Gastrocnemius medialis (tissue), 4 donors: ENCODE measurements at places on chromosomes 11 and 22.
A peak's percentile ranks its signal among the peaks of the same experiment; 100 is the strongest.

DNA sequence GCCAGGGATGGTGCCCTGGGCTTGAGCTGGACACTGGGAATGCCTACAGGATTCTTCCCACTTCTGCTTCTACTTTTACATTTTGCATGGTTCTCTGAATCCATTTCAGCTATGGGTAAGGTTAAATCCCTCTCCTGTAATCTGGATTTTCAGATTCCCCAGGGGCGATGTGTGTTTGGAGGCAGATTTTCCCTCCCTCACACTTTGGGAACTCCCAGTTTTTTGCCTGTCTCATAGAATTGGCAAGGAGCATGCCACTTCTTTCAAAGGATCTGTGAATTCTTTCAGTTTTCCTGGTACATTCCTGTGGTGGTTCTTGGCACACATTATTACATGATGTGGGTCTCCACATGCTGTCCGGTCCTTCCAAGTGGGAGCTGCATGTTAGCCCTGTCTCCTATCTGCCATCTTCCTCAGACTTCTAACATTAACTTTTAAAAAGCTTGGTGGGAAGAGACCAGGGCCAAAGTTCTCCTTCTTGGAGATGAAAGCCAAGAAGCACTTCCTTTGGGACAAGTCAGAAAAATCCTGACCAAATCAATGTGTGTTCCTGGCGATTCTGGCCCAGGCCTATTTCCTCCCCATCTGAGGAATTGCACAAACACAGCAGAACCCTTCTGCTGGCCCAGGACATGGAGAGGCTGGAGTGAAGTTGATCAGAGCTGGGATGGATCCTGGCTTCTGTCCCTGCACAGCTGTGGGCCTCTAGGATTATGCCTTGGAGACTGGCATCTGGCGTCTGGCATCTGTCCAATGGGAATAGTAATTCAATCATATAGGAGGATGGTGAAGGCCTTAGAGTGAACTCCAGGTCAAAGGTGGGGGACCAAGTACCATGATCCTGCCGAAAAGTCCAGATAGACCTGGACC is 5.4 kb upstream of the APOL2 start:
- H3K36me3 ChIP-seq: no peaks in the 10 kb centered on the region
- peak; percentile 50 for DNase-seq
- no peak overlapping the region for H3K4me3 ChIP-seq

- H3K4me3 ChIP-seq: no peak overlapping the region
- no peak overlapping the region for H3K27ac ChIP-seq
- no peak for DNase-seq
- peaks cover 3% of the 10 kb centered on the region for H3K27me3 ChIP-seq
- no peaks in the 10 kb centered on the region for H3K36me3 ChIP-seq
Observed at GRCh38 chr11:70036971-70037882, 40.9 kb upstream of the ANO1 start.

DNA sequence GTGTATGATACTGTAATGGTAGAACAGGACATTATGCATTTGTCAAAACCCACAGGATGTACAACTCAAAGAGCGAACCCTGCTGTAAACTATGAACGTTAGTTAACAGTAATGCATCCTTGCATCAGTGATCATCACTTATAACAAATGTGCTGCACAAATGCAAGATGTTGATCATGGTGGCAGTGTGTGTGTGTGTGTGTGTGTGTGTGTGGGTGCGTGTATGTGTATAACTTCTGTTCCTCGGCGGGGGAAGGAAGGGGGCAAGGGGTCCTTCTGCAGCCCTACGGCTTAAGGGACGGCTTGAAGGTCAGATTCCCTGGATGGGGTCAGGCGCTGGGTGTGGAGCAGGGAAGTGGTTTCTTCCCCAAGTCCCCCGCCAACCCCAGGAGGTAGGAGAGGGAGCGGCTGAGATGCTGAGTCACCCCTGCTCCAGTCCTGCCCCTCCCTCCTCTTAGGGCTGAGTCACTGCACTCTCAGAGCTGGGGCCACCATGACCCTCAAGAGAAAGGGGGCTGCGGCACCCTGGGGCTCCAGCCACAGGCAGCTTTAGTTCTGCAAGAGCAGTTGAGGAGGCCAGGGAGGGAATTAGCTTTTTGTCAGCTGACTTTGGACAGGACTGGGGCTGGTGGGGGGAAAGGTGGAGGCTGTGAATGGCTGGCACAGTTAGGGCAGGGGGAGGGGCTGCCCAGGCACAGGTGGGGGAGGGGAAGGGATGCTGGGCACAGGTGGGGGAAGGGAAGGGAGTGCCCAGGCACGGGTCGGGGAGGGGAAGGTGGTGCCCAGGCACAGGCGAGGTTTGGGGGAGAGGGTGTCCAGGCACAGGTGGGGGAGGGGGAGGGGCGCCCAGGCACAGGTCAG is 8.8 kb upstream of the CTSD start:
- H3K27me3 ChIP-seq: no peaks in the 10 kb centered on the region
- no peaks in the 10 kb centered on the region for H3K36me3 ChIP-seq
- no peak overlapping the region for H3K4me3 ChIP-seq

GRCh38 chr22:28822930-28823551 is 22.7 kb upstream of the XBP1 start:
- no peak overlapping the region for H3K4me3 ChIP-seq
- H3K27me3 ChIP-seq: no peaks in the 10 kb centered on the region
- H3K36me3 ChIP-seq: no peaks in the 10 kb centered on the region

- no peaks in the 10 kb centered on the region for H3K36me3 ChIP-seq
- H3K4me3 ChIP-seq: no peak overlapping the region
- no peak overlapping the region for H3K27ac ChIP-seq
- DNase-seq: no peak
Observed at GRCh38 chr11:75380716-75381420, 18.4 kb upstream of the RPS3 start.

DNA sequence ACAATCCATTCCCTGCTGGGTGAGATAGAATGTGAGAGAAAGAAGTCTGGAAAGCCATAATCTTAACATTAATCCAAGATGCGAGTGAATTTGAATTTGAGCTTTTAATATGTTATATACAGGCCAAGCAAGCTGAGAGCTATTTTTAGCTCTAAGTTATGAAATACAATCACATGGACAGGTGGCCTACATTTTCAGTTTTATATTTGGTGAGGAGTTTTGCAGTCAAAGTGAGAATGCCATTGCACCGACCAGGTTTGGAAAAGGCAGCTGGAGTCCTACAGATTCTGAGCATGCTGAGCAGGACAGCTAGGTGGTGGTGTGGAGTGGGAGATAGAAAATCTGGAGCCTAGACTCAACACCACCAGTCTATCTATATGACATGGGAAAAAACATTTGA is 12.0 kb downstream of the OR5B21 start:
- H3K27me3 ChIP-seq: no peaks in the 10 kb centered on the region
- peak; percentile 18 for DNase-seq
- peaks cover 33% of the 10 kb centered on the region for H3K4me1 ChIP-seq
- no peak overlapping the region for H3K4me3 ChIP-seq
- no peaks in the 10 kb centered on the region for H3K36me3 ChIP-seq
- H3K27ac ChIP-seq: peak overlapping the region; percentile 63

DNA sequence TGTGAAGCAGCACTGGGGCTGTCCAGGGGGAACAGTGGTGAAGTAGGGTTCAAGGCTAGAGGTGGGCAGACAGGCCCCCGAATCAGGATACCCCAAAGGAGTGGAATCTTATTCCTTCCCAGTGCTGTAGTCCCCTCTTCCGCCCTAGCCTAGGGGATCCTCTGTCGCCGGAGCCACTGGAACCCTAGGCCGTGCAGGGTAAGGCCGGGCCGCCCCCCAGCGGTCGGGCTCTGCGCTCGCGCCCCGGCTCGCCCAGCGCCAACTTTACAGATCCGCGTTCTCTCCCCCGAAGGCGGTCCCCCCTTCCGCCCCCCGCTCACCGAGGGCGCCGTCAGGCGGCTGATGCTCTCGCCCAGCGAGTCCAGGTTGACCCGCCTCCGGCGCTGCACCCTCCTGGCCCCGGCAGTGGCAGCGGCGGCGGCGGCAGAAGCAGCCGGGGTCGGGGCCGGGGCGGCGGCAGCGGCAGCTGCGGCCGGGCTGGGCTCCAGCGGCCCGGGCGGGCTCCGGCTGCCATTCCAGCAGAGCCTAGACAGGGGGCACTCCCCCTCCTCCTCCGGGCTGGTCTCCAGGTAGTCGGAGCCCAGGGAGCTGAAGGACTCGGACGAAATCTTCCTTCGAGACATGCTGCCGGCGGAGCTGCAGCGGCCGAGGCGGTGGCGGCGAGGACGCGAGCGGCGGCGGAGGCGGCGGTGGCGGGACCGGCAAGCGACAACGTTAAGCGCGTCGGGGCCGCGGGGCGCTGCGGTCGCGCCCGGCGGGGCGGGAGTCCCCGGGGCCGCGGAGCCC is 650 bp downstream of the GUCY1A2 start:
- no peak for DNase-seq
- no peaks in the 10 kb centered on the region for H3K36me3 ChIP-seq
- H3K27me3 ChIP-seq: peaks cover 56% of the 10 kb centered on the region
- peak overlapping the region; percentile 53 for H3K4me3 ChIP-seq
- H3K4me1 ChIP-seq: peaks cover 8% of the 10 kb centered on the region

DNA sequence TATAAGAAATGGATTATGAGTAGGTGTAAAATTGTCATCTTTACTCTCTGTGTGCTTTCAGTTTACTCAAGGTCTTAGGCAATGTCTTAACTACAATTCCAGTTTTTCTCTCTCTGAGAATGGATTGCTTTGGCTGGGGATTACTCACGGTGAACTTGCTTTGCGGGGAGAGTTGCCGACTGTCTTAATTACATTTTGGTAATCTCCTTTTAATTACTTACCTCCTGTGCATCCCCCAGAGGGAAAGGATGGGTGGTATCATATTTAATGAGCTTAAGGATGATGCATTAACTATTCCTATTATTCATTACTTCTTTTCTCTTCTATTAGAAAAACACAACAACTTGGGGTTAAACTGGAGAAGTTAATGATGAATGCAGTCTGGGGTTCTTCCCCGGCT is 159.4 kb downstream of the MPPED1 start:
- H3K4me1 ChIP-seq: no peaks in the 10 kb centered on the region
- H3K27ac ChIP-seq: no peak overlapping the region
- DNase-seq: no peak
- H3K36me3 ChIP-seq: no peaks in the 10 kb centered on the region
- no peak overlapping the region for H3K4me3 ChIP-seq

- no peak overlapping the region for H3K27ac ChIP-seq
- H3K4me3 ChIP-seq: no peak overlapping the region
- no peaks in the 10 kb centered on the region for H3K36me3 ChIP-seq
- no peaks in the 10 kb centered on the region for H3K4me1 ChIP-seq
Observed at GRCh38 chr11:33551051-33551450, 149.6 kb downstream of the C11orf91 start.

GRCh38 chr11:115939104-115939730 is 435.0 kb upstream of the CADM1 start:
- peaks cover 6% of the 10 kb centered on the region for H3K27me3 ChIP-seq
- H3K4me3 ChIP-seq: no peak overlapping the region
- DNase-seq: peak; percentile 16

GRCh38 chr22:20446383-20446970 is 8.9 kb upstream of the SCARF2 start:
- H3K27me3 ChIP-seq: no peaks in the 10 kb centered on the region
- no peaks in the 10 kb centered on the region for H3K4me1 ChIP-seq
- H3K4me3 ChIP-seq: no peak overlapping the region
- DNase-seq: no peak
- no peak overlapping the region for H3K27ac ChIP-seq

GRCh38 chr11:984546-984945 is 52.0 kb downstream of the MUC6 start:
- no peak overlapping the region for H3K4me3 ChIP-seq
- no peaks in the 10 kb centered on the region for H3K27me3 ChIP-seq
- H3K36me3 ChIP-seq: peaks cover 72% of the 10 kb centered on the region
- H3K4me1 ChIP-seq: no peaks in the 10 kb centered on the region

DNA sequence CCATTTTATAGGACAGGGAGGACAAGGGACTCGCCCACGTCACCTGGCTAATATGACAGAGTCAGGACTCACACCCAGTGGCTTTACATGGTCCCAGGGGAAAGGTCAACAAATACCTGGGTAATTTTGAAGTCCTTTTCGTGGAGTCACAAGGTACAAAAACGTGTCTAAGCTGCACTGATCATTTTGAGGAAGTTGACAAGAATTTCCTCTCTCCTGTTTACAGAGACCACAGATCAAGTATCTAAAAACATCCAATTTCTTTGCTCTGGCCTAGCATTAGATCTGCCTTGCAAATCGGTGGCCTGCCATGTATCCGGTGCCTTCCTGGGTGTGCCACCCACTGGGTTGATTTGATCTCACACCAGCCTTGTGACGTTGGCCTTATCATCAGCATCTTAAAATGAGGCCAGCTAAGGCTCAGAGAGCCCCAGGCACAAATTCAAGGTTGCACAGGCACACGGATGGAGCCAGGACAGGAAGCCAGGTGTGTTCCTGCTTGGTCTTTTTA is 17.6 kb downstream of the GDPD5 start:
- H3K4me1 ChIP-seq: peaks cover 45% of the 10 kb centered on the region
- no peak overlapping the region for H3K4me3 ChIP-seq
- no peaks in the 10 kb centered on the region for H3K27me3 ChIP-seq
- H3K36me3 ChIP-seq: no peaks in the 10 kb centered on the region

GRCh38 chr22:25081409-25081824 is 118.2 kb upstream of the CRYBB3 start:
- H3K4me3 ChIP-seq: no peak overlapping the region
- no peaks in the 10 kb centered on the region for H3K27me3 ChIP-seq
- H3K4me1 ChIP-seq: no peaks in the 10 kb centered on the region
- no peaks in the 10 kb centered on the region for H3K36me3 ChIP-seq
- no peak overlapping the region for H3K27ac ChIP-seq
- no peak for DNase-seq
